ENCODE measurements at places on chromosomes 7 and 10.

DNA sequence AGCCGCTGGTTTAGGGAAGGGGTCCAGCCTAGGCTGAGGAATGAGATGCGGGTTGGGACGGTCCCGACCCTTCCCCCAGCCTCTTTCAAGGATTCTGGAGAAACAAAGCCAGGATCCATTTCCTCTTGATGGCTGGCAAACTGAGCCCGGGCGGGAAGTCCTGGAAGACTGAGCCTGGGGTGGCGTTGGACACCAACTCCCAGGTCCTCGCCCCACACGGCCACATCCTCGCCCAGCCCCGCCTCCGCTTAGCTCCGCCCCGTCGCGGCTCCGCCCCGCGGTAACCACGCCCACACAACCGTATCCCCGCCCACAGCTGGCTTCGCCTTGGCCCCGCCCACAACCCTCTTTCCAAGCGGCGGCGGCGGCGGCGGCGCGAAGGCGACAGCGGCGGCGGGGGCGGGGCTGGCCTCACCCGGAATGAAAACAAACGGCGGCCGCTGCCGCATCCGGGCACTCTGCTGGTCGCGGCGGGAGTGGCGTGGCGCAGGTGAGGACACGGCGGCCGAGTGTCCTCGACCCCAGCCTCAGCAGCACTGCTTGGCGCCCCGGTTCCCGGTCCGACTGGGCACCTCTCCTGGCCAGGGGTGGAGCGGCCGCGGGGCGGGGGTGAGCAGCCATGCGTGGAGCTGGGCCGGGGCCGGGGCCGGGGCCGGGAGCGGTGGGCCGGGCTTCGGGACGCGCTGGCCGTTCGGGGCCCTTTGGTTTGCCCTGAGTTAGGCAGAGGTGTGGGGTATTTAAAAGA lies at the start of gene NUB1:
NUB1 (plus strand) TSS at position 456 of the 745 bp plus-strand sequence. CDS start 3,538 bp downstream, outside the sequence.
- DNase-seq, result peak; percentile 81

DNA sequence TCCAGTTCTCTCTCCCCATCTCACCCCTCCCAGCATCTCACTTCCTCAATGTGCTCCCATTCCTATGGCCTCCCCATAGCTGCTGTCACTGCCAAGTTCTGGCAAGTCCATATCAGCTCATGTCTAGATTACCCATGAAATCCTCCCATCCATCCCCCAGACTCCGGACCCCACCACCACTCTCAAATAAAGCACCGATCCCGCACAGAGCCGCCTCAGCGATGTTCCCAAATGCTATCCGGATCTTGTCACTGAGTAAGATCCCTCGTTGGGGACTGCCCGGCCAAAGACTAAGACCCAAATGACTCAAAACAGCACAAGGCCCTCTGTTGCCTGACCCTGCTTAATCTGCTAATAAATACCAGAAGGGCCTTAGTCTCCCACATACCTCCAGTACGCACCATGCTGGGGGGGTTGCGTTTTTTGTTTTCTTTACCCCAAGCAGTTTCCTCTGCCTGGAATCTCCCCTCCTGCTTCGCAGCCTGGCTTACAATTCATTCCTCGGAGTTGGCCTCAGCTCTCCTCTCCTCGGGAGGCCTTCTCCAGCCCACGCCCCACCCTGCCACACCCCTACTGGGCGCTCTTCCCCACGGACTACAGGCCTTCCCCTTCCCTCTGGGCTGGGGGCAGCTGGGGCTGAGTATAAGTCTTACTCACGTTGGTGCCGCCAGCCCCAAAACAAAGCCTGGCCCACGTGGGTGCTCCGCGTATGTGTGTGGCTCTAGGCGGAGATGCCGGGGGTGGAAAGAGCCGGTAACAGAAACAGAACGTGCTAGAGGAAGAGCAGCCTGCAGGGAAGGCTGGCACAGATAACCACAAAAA lies 1.8 kb upstream of the DUSP5 start:
- peak; percentile 80 for DNase-seq

GRCh38 chr10:21183025-21183424 lies 285.9 kb upstream of the NEBL start:
- peak; percentile 7 for DNase-seq

DNA sequence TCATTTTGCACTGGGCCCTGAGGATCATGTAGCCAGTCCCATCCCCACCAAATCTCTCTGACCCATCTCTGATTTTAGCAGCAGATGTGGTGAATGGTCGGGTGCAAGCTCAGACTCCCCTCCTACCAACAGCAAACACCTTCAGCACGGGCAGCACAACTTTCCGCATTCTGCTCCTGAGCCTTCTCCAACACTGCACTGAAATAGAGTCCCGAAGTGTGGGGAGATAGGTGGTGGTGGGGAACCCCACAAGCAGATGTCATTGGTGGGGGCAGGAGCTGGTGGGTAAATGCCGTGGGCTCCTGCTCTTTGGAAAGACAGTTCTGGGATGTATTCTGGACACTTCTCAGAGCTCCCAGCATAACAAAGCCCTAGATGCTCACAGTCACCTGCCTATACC lies 9.6 kb upstream of the CTBP2 start:
- no peak for DNase-seq

GRCh38 chr10:99266383-99266782 lies 30.7 kb upstream of the HPSE2 start:
- no peak for DNase-seq

- no peak for DNase-seq
Observed at GRCh38 chr7:38163671-38164070, 14.4 kb upstream of the STARD3NL start.

DNA sequence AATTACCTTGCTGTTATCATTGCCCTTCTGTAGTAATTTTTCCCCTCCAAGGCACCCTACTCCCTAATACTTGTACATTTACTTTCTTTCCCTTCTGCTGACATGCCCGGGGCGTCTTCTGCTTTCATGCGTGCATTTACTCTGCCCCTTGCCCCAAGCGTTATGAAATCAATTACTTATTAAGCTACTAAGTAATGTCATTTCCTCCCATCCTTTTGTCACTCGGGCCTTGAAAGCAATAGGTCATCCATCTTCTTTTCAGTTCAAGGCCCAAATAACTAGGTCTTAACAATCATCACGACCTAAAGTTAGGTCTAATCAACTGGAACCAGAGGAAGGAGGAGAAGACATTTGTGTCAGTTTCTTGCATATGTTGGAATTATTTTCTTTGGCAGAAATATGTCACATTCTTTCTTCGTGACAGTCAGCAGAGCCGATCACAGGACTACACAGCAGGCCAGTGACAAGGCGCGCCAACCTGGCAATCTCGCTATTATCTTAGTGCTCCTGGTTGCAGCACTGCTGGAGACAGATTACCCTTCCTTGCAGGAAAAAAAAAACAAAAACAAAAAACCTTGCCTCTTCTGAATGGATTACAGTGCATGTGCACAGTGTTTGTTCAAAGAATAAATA lies 179.2 kb downstream of the RELN start:
- peak; percentile 32 for DNase-seq

- peak; percentile 18 for DNase-seq
Observed at GRCh38 chr10:4501306-4501705, 324.7 kb upstream of the AKR1E2 start.

DNA sequence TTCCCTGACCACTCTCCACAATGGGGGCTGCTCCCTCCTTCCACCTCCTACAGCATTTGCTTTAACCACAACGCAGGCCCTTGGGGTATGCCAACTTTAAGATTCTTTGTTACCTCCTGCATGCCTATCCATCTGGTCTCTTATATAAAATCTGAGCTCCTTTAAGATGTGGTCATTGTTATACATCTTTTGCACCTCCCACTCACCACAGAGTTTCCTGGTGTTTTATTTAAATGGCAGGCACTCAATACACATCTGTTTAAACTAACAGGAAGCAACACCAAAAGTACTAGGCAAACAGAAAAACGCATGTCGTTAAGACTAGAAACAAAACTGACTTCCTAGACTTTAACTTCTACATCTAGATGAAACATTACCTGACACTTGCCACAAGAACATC lies 36.3 kb downstream of the SLC25A13 start:
- no peak for DNase-seq

DNA sequence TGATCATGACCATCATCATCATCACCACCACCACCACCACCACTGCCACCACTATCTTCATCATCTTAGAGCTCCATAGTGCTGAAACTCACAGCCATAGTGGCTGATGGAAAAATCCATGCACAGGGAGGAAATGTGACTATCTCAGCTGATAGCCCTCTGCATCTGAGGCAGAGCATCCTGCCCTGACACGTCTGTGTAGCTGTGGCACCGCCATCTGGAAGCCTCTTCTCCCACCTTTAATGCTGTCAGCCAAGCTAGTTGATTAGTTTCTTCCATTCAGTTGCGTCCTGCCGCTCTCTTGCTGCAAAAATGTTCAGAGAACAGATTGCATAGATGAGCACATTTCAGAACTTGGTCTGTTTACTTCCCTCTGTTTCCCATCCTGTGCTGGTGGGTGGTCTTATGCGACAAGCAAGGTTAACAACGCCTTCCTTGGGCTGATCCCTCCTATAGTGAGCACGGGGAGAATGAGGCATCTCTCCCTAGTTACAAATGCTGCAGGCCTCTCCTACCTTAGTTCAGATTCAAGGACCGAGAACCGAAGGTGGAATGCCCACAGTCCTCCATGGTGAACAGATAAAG lies 478.6 kb downstream of the PLXNA4 start:
- no peak for DNase-seq

- DNase-seq, result no peak
Observed at GRCh38 chr7:129169171-129169671, 19.2 kb upstream of the SMO start.

DNA sequence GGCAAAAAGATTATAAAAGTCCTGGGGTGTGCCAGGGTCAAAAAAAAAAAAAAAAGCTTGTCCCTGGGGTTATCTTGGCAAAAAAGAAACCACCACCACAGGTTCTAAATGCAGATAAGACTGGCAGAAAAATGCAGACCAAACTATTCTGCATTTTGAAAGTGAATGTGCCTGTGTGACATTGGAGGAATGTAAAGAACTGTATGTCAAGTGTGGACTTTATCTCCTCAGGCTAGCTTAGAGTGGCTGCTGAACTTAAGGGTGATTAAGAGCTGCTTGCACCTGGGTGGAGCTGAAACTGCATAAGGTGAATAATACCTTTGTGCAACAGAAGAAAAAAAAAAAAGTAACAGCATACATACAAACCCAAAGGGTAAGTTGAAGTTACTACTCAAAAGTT lies 1.3 kb upstream of the NAPEPLD start:
- no peak for DNase-seq

GRCh38 chr7:118129041-118129795 lies 54.7 kb upstream of the LSM8 start:
- no peak for DNase-seq

DNA sequence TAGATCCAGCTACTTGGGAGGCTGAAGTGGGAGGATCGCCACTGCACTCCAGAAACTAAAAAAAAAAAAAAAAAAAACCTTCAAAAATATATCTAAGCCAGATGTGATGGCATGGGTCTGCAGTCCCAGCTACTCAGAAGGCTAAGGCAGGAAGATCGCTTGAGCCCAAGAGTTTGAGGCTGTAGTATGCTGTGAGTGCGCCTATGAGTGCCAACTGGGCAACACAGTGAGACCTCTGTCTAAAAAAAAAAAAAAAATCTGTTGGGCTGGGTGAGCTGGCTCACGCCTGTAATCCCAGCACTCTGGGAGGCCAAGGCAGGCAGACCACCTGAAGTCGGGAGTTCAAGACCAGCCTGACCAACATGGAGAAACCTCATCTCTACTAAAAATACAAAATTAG lies 2.8 kb upstream of the CHCHD1 start:
- DNase-seq, result no peak

DNA sequence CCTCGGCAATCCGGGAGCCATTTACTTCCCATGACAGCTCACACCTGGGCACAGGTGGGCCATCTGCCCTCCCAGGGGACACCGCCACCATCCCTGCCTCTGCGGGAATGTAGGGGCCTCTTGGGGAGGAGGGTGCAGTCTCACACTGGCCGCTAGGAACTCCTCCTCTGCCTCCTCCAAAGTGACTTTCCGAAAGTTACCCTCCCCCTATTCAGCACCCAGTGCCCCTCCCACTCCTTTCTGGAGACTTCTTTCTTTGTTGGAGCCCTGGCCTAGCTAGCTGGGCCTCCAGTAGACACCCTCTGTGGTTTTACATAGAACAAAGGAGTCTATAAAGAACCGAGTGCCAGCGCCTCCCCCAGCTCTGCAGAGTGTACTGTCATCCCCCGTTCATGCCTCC lies 45.8 kb upstream of the MNX1 start:
- no peak for DNase-seq

DNA sequence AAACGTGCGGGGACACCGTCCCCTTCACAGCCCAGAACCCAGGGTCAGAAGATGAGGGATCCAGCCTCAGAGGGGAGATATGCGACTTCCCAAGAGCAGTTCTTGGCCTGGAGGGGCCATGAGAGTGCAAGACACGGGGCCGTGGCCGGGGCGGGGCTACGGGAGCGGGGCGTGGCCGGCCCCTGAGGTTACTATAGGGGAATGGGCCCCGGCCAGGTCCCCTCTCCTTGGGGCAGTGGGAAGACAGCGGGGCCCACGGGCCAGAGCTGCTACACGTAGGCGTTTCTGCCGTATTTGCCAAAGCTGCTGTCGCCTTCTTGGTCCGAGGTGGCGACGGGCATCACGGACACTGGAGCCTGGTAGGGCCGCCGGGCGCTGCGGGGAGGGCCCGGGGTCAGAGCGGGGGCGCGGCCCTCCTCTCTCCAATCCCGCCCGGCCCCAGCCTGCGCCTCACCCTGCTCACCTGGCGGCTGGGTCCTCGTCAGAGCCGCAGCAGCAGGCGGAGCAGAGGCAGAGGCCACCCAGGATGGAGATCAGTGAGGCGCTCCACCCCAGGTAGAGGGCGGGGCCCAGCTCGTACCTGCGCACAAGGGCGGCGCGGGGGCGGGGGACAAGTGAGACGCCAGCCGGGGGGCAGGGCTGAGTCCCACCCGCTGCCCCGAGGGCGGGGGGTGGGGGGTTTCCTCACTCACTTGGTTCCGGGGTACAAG lies 5.3 kb downstream of the CLDN15 start:
- DNase-seq, result no peak
